Cerebellum (tissue), 4 donors: ENCODE measurements at places on chromosomes 7 and 10. TPM values are rescaled to one million over a fixed set of nuclear protein-coding genes. Genes with fewer than 3 reads are reported as not detected.
A peak's percentile ranks its signal among the peaks of the same experiment; 100 is the strongest.

The PAX2 gene
- total RNA-seq, result 13.2 TPM

DNA sequence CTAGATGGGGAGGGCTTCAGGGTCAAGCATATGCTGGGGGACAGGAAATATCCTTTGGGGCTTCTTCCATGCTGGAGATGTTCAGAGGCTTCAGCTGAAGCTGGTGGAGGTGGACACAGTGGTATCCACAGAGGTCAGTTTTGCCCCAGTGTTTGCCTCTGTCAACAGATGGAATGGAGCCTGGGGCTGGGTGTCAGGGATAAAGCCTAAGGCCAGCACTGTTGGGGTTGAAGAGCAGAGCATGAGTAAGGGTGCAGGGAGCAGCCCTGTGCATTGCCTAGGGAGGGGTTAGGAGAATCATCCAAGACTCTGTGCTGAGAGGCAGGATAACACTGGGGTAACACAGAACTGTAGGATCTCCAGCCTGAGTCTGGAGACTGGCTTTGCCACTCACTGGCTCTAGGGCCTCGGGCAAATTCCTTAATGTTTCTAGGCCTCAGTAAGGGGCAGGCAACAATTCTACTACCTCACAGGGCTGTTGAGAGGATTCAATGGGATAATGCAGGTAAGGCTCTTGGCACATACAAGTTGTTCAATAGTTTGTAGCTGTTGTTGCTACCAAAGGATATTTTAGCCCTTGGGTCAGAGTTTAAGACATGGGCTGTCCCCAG is 21.8 kb upstream of the MYL7 start:
- no peak for DNase-seq

DNA sequence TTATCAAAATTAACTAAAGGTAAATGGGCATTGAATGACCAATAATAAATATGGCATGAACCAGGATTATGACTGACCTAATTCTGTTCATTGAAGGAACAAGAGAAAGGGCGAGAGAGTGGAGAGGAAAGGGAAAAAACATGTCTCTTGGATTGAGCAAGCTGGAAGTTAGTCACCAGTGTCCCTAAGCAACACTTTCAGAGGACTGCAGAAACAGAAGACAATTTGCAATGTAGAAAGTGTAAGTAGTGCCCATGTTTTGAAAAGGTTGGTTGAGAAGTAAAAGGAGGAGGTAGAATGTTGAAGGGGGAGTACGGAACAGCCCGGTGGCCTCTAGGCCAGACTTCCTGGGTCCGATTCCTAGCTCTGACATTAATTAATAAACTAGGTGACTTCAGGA is 94.6 kb downstream of the FAS start:
- DNase-seq, result no peak

GRCh38 chr7:127650847-127651555 is 993 bp upstream of the SND1 start:
- peak; percentile 12 for DNase-seq

DNA sequence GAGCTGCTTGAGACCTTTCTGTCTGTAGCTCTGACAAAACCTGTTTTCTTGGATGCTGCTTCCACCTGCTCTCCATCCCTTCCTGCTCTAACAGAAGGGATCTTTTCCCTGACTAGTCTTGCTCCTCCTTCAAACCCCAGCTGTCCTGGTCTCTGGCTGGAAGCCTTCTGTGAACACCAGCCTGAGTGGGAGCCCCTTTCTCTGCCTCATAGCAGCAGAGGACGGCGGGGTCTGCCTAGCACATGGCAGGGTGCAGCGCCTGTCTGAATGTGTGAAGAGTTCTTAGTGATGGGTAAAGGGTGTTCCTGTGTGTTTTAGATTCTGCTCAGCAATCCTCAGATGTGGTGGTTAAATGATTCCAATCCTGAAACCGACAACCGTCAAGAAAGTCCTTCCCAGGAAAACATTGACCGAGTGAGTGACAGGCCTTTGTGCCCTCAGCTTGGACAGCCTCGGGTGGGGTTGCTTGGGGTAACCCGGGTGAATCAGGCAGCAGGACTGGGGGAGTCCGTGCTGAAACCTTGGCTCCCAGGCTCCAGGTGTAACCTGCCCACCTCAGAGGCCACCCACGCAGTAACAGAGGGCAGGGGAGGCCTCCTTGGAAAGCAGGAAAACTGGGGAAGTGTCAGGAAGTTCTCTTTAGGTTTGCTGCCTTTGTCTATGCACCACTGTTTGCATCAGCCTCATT is 34.1 kb downstream of the NUB1 start:
- no peak for DNase-seq
